Stimulated activated CD4-positive, alpha-beta T cell treated with anti-CD3 and anti-CD28 coated beads, Interleukin-12 subunit alpha, Interleukin-12 subunit beta, amount 100 ng/mL, for 48 hours (primary cell): ENCODE measurements at places on chromosomes 2 and 18.

DNA sequence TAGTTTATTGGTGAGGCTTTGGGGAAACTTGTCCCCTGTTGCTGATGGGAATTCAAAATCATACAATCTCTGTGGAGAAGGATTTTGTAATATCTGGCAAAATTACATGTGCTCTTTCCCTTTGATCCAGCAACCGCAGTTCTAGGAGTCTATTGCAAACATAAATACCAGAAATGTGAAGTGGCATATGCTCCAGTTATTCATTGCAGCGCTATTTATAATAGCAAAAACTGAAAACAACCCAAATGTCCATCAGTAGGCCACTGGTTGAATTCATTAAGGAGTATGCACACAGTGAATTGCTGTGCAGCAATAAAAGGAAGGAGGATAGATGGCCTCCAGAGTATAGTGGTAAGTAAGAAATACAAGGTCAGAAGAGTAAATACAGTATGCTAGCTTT is 76.5 kb downstream of the HNRNPLL start:
- DNase-seq, result no peak

GRCh38 chr2:169670215-169670651 is 24.0 kb downstream of the CFAP210 start:
- no peak for DNase-seq

- DNase-seq, result no peak
These were observed 150.5 kb downstream of the MBP start for GRCh38 chr18:76982038-76982437.

- DNase-seq, result no peak
These were observed 34.7 kb downstream of the CYB5A start for GRCh38 chr18:74257083-74257482.

DNA sequence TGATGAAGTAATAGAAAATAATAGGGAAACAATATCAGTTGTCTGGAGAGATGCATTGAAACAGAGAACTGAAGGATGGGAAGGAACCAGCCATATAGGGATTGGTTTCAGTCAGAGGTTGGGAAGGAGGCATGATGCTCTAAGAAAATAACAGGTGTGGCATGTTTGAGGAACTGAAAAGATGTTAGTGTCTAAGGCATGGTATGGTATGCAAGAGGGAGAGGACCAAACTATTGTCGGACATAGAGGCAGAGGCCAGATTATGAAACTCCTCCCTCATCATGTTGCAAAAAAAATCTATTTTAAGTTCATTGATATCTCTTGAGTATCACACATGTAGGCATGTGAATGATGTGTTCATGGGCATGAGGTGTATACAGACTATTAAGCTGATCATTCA is 48.9 kb upstream of the EMILIN2 start:
- no peak for DNase-seq

GRCh38 chr2:130819226-130819607 is 17.5 kb upstream of the ARHGEF4 start:
- no peak for DNase-seq

- no peak for DNase-seq
These were observed 32.4 kb downstream of the MRPS9 start for GRCh38 chr2:105070010-105070865.

DNA sequence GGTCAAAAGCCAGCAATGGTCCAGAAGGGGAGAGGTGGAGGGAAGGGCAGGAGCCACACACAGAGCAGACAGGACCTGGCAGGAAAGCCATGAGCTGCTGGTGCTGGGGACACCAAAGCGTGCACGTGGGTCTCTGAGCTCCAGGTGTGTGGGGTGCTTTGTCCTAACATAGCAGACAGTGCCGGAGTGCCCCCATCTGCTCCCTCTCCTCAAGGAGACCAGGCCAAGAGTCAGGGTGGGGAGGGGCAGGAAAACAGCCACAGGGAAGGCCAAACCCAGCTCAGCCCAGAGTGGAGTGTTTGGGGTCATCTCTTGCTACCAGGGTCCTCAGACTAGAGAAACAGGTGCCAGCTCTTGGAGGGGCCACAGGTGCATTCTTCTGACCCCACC is 4.2 kb upstream of the GPC1 start:
- DNase-seq, result no peak

DNA sequence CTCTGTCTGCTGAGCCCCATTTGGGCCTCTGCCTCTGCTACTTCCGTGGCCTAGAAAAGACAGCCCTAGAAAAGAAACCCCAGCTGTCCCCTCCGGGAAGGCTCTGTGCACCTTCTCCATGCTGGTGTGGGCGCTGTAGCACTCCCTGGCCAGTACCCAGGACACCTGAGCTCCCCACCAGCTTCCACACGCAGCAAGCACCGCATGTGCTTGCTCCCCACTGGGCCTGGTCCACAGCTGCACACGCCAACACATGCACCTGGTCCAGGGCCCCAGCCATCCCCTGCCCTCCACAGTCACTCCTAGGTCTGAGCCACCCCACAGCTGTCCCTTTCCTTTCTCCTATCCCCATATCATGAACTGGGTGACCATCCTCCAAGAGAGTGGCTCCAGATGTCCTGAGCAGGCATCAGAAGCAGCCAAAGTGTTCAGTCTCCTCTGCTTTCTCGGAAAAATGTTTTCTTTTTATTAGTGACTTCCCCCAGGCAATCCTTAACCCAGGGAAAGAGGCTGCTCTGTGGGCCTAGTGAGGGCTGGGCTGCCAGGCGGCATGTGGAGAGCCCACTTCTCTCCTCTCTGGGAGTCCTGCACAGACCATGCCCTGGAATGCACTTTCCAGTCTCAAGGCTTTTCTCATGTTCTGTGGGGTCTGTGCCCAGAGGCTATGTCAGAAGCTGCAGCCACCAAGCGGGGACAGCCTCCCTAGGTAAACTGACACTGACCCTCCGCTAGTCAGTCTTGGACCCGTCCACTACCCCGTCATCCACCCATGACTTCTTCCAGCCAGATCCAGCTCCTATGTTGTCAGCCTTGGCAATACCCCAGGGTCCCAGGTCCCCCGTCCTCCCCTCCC is 133.7 kb downstream of the KLHL29 start:
- DNase-seq, result no peak
